ENCODE measurements at places on chromosomes 6 and 20. TPM values are rescaled to one million over a fixed set of nuclear protein-coding genes. Genes with fewer than 3 reads are reported as not detected.
A peak's percentile ranks its signal among the peaks of the same experiment; 100 is the strongest.

- DNase-seq, result no peak
Observed at GRCh38 chr20:64219202-64219601, 36.3 kb upstream of the PCMTD2 start.

The MDFI gene
- total RNA-seq, result 0.72 TPM

- DNase-seq, result no peak
Observed at GRCh38 chr20:3168829-3169590, 4.3 kb downstream of the LZTS3 start.

DNA sequence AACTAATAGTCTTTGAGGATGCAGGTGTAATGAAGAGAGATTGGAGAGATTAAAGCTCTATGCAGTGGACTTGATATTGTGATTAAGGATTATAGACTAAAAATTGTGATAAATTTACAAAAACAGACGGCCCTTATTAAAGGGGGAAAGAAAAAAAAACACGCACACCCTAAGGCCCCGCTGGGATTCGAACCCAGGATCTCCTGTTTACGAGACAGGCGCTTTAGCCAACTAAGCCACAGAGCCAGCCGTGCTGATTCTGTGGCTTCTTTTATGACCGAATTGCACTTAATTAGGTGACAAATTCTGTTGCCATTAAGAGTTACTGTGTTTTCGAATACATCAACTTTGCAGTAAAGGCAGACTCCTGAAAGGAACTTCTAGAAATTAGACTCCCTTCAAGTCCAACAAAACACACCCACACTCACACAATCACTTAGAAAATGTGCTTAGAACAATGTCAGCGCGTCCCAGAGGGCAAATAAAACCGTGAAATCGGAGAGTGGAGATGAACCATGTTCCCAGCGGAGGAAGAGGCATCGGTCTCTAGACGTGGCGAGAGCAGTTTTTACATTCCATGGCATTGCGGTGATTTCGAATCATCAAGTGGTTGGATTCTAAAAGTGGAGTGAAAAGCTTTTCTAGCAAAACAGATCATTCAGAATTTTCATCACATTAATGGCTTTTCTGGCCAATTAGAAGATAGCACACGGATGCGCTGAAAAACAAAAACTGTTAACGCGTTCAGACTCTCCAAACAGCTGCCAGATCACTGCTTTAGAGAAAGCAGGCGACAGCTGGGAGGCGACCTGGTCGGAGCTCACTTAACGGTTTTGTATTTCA, 122.6 kb downstream of the GPX5 start:
- peak; percentile 61 for DNase-seq

The MCCD1 gene
- total RNA-seq, result not detected

- no peak for DNase-seq
Observed at GRCh38 chr6:158793432-158793831, 25.7 kb downstream of the EZR start.

DNA sequence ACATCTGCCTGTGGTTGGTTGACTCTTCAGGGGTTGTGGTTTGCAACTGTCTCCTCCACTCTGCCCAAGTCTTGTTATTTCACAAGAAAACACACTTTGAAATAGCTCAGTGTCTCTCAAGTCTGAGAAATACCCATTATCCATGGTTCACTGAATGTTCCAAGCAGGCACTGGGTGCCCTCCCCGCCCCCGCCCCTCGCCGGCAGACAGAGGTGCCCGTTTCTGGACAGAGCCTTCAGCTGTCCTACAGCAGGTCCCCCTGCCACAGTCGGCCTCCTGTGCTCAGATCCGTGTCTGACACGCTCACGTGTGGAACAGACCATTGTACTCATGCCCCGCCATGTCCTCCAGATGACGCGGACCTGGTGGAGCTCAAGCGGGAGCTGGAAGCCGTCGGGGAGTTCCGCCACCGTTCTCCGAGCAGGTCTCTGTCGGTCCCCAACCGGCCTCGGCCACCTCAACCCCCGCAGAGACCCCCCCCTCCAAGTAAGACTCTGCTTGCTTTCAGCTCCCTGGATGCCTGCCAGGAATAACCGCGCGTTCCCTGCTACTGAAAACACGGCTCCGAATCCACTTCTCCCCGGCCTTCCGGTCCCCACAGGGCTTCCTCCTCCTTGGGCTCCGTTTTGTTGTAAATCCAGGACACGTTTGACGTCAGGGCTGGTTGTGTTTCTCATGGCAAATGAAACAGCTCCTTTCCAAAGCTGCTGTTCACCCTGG, 81.4 kb downstream of the SERAC1 start:
- no peak for DNase-seq

GRCh38 chr20:48657426-48658197, 170.2 kb downstream of the PREX1 start:
- peak; percentile 63 for DNase-seq

The UNC93A gene
- total RNA-seq, result not detected

GRCh38 chr20:62601714-62602113, 40.6 kb upstream of the SLCO4A1 start:
- DNase-seq, result no peak

The DOK5 gene
- total RNA-seq, result not detected

DNA sequence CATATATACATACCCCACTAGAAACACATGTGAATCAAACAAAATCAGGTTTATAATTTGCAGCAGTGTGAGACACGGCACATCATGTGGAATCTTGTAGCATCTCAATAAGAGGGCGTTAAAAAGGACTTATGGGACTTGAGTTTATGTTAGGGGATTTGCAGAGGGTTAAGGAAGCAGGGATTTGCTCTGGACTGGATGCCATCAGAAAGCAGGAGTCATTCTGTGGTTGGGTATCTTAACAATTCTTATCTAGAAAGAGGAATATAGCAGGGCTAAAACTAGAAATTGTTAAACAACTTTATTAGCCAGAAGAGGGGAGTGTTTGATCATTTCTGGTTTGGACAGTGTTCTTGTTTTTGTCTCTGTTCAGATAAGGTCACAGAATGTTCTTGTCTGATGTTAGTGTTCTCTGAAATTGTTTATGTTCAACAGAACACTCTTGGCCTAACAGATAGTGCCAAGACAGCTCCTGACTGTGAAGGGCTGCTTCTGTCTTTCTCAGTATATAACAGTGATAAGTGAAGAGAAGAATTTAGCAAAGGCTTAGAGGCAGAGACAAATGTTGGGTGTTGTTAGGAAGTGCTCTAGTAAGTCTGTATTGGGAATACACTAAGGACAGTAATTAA, 39.2 kb downstream of the LIN28B start:
- DNase-seq, result no peak

Data from H4 (cell line).